Cerebellar cortex (tissue), 1 donor: ENCODE measurements at places on chromosomes 3 and 15.

GRCh38 chr3:159751146-159751545 is 237.5 kb upstream of the IL12A start:
- no peak for DNase-seq

GRCh38 chr3:71210257-71211007 is 373.1 kb downstream of the FOXP1 start:
- no peak for DNase-seq

DNA sequence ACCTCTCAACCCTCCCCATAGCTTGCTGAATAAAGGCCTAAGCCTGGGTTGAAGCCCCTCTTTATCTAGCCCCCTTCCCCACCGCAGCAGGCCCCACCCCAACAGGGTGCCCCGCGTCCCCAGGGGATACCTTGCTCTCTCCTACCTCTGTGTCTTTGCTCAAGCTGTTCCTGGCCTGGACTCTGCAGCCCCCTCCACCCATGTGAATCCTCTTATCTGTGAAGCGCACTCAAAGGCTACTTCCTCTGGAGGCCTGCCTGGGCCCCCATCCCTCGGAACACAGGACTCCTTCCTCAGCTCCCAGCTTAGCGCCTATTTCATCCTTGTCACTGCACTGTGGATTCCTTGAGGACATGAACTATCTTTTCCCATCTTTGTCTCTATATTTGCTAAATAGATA is 61.4 kb upstream of the HERC1 start:
- no peak for DNase-seq

- peak; percentile 43 for DNase-seq
These were observed 57.9 kb downstream of the BTD start for GRCh38 chr3:15659254-15659975.

GRCh38 chr3:172378439-172378838 is 69.8 kb downstream of the GHSR start:
- no peak for DNase-seq

DNA sequence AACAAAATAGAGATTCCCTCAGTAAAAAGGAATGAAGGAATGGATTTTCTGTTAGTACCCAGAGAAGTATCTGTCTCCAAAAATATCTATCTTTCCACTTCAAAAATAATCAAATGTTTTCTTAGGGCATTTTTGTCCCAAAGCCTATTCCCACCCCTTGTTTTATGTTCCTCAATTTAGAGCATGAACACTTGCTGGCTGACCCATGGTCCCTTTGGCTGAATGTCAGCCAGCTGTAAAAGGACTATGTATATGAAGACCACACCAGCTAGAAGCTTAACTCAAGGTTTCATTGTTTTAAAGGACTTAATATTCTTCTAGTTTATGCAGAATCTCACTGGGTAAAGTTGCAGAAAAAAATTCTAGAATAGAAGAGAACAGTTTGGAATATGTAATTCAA is 931.2 kb downstream of the MCTP2 start:
- no peak for DNase-seq

GRCh38 chr3:42492508-42493080 is 9.8 kb upstream of the VIPR1 start:
- no peak for DNase-seq

DNA sequence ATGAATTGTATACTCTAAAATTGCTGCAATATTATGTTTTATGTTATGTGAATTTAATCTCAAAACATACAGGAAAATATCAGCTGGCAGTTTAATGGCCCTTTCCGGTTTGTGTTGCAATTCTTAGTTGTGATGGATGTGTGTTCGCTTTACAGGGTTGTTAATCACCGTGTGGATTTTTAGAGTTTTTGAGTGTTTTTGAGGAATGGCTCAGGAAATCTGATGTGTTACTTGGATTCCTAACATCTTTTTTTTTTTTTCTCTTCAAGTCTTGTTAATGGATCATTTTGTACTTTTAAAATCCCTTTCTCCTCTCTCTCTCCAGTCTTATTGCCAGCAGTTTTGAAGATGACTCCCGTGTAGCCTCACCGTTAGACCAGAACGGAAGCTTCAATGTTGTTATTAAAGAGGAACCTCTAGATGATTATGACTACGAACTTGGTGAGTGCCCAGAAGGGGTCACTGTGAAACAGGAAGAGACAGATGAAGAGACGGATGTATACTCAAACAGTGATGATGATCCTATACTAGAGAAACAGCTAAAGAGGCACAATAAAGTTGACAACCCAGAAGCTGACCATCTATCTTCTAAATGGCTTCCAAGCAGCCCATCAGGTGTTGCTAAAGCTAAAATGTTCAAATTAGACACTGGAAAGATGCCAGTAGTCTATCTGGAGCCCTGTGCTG is 35.7 kb downstream of the MGA start:
- DNase-seq, result peak; percentile 72

DNA sequence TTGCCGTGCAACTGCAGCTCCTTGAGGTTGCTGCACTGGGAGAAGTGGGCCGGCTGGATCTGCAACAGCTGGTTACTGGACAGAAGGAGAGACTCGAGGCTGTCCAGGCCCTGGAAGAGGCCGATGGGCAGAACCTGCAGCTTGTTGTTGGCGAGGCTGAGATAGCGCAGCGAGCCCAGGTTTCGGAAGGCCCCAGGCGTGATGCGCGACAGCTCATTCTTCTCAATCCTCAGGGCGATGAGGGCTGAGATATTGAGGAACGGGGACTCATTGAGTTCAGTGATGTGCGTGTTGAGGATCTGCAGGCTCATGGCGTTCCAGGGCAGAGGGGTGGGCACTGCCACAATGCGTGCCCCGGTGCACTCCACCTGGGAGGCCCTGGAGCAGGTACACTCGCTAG is 9.0 kb downstream of the LRRC15 start:
- DNase-seq, result no peak

DNA sequence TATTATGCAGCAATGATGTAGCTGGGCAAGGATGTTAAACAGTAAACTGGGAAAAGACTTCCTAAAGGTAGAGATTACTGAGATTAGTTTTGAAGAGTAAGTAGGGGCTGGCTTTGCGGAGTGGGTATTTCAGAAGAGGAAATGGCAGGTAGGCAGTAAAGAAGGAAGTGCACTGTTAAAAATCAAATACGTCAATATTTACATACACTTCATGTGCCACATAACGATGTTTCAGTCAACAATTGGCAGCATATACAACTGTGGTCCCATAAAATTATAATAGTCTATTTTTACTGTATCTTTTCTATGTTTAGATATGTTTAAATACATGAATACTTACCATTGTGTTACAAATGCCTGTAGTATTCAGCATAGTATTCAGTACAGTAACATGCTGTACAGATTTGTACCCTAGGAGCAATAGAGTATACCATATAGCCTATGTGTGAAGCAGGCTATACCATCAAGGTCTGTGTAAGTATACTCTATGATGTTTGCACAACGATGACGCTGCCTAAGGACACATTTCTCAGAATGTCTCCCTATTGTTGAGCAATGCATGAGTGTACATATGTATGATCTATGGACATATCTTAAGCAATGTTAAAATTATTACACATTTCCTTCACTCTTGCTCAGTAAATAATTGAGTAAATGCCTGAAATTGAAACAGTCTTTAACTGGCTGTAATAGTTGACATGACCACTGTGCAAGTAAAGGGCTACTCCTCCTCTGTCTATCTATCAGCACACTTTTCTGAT is 196.7 kb downstream of the ISL2 start:
- no peak for DNase-seq

DNA sequence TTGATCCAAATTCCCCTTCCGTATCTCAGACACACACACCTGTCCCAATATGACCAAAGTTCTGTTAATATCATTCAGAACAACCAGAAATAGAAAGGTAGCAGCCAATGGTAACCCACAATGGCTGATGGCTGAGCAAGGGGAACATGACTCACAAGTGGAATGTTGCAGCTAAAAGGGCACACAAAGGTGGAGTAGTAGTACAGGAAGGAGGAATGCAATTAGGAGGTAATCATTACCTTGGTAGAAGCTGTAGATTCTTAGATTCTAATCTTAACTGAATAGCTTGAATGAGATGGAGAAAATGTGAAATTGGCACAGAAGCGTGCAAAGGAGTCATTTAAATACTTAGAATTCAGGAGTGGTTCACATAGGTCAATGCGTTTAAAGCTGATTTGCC is 347.9 kb downstream of the NR2F2 start:
- no peak for DNase-seq

DNA sequence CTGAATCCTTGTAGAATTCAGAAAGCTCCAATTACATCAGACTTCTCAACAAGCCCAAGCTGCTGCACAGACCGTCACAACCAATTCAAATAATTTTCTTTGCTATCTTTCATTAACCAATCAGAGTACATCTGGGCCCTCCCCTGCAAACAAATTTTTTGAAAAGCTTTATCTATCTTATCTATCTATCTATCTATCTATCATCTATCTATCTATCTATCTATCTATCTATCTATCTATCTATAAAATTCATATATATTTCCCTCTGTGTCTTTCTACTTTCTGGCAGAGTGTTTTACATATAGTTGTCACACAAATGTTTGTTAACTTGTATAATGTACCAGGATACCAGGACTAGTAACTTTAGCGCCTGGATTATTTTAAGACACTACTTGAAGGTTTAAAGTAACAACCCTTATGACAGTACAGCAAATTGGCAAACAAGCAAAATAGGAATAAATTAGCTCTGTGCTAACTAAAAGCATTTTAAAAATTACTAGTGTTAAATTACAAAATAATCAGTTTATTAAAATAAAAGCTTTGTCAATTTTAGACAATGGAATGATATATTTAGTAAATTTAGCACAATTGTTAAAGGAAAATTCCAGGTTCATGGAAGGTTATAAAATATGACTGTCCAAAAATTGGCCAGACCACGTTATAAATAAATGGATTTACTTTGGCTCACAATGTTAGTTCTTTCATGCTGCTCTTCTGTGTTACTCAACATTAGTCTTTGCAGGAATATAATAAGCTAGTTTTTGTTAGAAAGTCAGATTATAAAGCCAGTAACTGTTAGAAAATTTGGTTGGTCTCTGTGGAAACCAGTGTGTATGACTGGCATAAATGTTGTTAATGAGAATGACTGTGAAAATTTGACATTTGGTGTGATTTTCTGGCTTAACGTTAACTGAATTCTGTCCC is 138.6 kb downstream of the SUCNR1 start:
- no peak for DNase-seq

- peak; percentile 31 for DNase-seq
These were observed at the start of gene PLOD2 for GRCh38 chr3:146160964-146161662. PLOD2 (minus strand) TSS chr3:146161184; CDS start chr3:146160989, 195 bp downstream.

GRCh38 chr3:42014921-42015533 is 53.1 kb upstream of the ULK4 start:
- DNase-seq, result peak; percentile 64

DNA sequence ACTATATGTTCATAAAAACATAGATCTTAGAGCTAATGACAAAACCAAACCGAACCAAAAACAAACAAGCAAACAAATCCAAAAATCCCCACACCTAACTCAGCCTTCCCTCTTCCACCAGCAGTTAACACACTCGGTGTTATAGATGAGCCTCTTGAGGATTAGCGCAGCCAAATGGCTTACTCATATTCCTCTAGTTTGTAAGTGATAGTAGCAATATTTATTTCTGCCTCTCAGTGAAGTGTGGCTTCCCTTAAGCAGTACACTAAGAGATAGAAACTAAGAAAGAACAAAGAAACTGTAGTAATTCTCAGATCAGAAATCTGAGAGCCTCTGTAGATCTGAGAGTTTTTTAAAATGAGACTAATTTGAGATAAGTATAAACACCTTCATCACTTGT is 2.4 kb upstream of the NCEH1 start:
- no peak for DNase-seq

- no peak for DNase-seq
These were observed 26.6 kb downstream of the LRRC2 start for GRCh38 chr3:46539443-46540005.

DNA sequence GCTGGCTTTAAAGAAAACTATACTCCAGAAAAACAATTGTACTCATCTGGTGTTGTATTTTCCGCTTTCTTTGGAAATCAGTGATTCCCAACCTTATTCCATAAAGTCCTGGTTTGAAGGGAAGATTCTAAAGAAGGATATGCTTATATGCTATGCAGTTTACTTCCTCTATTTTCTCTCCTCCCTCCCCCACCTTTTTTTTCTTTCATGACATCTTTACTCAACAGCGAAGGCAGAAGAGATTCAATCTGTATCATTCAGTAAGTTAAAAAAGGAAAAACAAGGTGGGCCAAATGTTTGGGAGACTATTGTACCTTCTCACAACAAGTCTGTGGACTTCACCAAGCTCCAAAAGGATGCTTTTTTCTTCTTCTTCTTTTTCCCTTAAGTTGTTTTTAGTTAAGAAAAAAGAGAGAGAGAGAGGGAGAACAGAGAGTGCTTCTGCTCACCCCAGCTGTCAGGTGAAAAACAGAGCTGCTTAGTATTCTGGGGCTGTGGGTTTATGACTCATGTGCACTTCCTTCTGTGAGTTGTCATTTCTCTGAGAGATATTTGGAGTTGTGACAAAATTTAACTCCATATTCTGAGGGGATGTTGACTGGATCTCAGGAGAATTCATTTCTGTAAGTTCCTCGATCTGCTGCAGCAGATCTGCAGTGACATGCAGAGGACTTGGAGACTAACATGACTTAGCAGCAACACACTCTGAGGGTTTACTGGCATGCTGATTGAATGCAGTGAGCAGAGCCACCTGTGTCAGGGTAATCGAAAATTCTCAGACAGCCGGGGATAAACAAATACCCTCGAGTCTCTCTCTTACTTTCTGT is 70.7 kb downstream of the SSR3 start:
- DNase-seq, result peak; percentile 32

GRCh38 chr15:89117790-89118189 is 29.5 kb downstream of the ABHD2 start:
- no peak for DNase-seq
